COR-L47 (cell line): ENCODE measurements at places on chromosomes 3 and 15.

DNA sequence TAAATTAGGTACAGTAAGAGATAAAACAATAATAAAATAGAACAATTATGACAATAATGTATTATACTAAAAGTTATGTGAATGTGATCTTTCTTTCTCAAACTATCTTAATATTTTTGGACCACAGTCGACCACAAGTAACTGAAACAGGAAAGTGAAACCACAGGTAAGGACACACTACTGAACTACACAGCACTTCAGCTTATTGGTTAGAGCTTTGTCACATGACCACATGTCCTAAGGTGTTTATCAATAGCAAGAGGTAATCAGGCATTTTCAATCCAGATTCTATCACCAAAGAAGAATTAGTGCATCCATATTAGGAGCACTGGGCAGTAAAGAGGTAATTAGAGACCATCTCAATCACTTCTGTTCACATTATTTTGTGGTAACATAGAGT is 392.8 kb downstream of the RSL24D1 start:
- no peak for DNase-seq

- DNase-seq, result no peak
Measured at GRCh38 chr3:166613365-166613764, 766.7 kb downstream of the ZBBX start.

GRCh38 chr3:189902230-189903186 is 218.2 kb downstream of the P3H2 start:
- DNase-seq, result no peak

DNA sequence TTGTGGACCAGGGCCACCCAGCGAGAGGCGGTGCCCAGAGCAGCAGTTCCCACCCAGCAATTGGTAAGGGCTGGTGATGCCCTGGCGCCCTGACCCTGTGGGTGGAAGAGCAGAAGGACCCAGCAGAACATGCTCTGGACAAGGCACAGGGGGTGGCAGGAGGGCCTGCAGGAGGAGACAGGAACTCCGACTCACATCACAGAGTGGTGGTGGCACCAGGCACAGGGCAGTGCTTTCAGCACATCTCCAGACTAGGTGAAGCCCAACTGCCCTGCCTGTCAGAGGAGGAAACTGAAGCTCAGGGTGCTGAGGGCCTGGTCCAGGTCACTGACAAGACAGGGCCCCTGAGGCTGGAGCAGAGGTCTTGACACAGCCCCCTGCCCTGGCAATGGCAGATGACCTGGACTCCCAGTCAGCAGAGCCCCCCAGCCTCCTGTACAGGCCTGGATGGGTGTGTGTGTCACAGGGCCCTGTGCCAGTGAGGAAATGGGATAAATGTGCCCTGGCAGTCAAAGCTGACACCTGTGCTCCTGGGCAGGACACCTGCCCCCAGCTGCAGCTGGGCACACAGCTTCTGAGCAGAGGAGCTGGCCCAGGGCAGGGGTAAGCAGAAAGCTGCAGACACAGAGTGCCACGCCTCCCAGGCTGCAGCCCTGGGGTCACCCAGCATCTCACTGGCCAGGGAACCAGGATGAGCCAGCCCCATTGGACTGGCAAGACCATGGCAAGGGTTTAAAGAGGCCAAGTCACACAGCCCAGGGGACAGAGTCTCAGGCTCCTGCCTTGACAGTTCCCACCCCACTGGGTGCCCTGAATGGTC is 11.4 kb downstream of the KLF15 start:
- no peak for DNase-seq

DNA sequence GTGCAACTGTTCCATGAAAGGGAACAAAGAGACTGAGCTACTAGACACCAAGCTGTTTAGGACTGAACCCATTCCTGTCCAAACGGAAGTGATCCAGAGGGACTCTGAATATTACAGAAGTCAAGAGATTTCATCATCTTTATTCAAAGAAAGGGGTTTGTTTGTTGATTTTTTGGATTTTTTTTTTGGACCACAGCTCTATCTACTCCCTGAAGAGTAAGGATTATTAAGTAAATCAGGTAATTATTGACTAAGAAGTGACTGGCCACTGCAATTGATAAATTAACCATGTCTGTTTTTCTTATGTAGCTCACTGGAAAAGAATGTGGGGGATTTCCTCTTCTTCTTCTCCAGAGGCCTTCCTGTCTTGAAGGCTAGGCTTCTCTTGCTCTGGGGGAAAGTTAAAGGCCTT is 146.6 kb upstream of the TPM1 start:
- DNase-seq, result no peak
